ENCODE measurements at places on chromosomes 16 and 17.

DNA sequence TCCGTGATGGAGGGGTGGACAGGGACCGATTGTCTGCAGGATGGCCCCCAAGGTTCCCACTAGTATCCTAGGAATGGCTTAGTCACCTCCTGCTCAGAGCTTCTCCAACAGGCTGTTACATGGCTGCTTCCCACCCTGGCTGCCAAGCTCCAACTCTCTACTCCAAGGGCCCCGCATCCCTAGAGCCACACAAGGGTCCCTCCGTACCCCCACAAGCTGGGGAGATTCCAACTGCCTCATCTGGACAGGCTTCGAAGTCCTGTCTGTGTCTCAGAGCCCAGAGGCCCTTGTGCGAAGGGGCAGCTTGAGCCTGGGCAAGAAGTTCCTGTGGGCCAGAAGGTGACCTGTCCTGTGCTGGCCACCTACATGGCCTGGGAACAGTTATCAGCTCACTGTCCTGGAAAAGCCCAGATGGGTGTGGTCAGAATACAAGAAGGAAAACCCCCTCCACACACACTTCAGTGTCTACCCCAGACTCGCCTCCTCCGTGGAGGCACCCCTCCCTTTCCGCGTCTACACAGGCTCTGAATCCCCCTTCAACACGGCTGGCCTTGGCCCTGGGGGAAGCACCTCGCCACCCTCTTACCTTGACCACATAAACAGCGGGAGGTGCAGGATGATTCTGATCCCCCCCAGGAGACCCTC lies 586 bp downstream of the MEAK7 start:
- peak; percentile 20 for DNase-seq

GRCh38 chr17:10127819-10128425 lies 70.5 kb downstream of the GAS7 start:
- DNase-seq, result peak; percentile 86

DNA sequence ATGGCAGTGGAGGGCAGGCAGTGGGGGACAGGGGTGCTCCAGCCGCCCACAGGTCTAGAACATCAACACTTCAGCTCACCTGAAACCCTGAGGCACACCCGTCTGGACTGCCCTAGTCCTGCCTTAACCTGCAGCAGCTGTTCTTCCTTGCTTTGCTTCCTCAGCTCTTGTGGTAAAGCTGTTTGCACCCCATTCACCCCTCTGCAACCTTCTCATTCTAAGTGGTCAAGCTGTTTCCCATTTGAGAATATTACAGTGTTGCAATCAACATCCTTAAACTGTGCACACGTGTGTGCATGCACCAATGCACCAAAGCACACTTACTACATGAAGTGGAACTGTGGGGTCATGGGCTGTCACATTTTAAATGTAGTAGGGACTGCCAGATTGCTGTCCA lies 32.4 kb downstream of the SCNN1B start:
- no peak for DNase-seq

- DNase-seq, result no peak
Measured at GRCh38 chr17:80356231-80356856, 58.6 kb upstream of the ENDOV start.

DNA sequence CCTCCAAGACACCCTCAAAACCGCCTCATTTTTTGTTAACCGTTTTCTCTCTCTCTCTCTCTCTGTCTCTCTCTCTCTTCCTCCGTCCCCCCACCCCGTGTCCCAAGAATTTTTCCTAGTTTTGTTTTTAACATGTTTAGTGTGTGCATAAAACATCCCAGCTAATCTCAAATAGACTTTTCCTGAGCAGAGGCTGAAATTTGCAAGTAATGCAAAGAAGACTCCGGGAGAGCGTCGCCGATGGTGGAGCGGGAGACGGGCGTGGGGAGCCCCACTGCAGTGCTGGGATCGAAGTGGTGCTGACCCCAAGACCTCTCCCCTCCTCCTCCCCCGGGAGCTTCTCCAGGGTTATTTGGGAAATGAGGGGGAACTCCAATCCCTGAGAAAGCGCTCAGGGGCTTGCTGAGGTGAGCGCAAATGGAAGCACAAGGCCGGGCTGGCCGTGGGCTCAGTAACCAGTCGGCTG lies 4.7 kb upstream of the DLX4 start:
- no peak for DNase-seq

DNA sequence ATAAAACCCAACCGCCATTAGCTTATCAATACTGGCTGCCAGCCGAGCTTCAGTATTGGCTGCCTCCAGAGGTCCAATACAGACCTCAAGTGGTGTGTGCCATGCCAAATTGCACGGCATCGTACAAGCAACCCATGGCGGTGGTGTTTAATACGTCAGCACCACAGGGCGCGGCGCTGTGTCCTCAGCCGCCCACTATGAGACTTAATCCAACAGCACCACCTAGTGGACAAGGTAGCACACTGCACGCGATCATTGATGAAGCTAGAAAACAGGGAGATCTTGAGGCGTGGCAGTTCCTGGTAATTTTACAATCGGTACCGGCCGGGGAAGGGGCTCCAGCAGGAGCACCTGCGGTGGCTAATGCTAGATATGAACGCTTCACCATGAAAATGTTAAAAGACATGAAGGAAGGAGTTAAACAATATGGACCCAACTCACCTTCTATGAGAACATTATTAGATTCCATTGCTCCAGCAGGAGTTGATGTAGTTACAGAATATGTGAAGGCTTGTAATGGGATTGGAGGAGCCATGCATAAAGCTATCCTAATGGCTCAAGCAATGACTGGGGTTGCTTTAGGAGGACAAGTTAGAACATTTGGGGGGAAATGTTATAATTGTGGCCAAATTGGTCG lies 15.4 kb downstream of the FLYWCH1 start:
- peak; percentile 81 for DNase-seq

- DNase-seq, result no peak
Measured at GRCh38 chr16:67179421-67180080, 4.2 kb downstream of the MATCAP1 start.

GRCh38 chr17:2981325-2981724 lies 82.1 kb downstream of the OR1D5 start:
- DNase-seq, result no peak

DNA sequence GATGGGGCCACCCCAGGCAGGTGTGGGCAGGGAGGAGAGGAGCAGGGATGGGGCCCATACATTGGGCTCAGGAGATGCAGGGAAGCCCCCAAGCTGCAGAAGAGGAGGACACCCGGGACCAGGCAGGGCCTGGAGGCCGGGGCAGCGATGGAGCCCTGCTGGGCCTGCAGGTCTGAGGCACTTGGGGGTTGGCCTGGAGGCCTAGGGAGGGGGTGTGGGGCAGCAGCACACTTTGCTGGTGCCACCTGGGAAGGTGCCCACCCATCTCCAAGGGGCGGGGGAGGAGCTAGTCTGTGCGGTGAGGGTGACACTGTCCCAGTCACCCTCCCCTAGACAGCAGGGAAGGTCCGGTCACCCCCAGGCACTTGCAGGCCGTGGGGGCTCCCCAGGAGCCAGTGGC lies 6.4 kb upstream of the CCDC57 start:
- no peak for DNase-seq

GRCh38 chr16:59880611-59881010 lies 1146.5 kb upstream of the GOT2 start:
- peak; percentile 4 for DNase-seq

DNA sequence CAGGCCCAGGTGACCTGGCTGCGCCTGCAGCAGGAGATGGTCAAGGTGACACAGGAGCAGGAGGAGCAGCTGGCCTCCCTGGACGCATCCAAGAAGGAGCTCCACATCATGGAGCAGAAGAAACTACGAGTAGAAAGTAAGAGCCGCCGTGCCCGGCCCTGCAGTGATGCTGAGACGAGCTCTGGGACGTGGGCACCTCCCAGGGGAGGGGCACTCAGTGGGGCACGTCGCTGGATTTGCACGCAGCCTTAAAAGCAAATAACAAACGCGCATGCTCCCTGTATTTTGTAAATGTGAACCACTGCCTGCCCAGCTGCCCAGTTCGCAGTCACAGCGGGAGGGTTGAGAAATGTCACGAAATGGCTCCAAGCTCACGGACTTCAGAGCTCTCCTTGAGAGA lies 15.3 kb upstream of the GAA start:
- no peak for DNase-seq

DNA sequence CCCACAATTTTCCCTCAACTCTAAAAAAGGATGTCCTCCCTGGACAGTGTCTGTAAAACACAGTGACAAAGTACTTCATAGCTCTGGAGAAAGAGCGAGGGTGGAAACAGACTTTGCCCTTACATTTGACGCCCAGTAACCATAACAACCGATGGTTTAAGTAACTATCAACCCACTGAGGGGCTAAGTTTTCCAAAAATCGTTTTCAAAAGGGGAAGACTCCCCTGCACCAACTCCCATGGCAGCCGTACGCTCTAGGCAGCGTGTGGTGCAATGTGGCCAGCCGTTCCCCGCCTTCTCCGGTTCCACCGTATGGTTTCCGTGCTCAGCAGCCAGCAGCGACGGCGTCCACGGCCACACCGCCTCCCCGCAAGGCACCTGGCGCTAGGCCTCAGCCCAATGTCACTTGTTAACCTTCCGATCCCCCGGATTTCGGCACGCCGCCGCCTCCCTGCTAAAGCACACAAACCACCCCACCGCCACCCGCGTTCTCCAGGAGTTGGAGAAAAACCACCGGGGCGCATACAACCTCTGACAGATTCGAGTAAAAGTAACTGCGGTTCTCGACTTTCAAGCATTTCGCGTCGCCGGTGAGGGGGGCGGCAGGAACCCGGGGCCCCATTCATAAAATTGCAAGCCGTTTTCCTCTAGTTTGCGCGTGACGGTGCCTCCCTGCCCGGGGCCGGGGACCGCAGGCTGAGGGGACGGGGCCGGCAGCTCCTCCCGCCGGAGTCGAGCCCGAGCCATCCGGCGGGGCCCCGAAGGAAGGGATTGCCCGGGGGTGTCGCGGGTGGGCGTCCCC lies 661 bp downstream of the TEX2 start:
- peak; percentile 35 for DNase-seq
